Hematopoietic multipotent progenitor cell treated with erythropoietin and hydrocortisone succinate and interleukin-3 and kit ligand, for 4 days (in vitro differentiated cells): ENCODE measurements at places on chromosomes 2 and 18.
A peak's percentile ranks its signal among the peaks of the same experiment; 100 is the strongest.

GRCh38 chr18:78641689-78642231 is 337.9 kb upstream of the SALL3 start:
- DNase-seq: peak; percentile 49

- no peak for DNase-seq
Measured at GRCh38 chr2:16722126-16722525, 56.5 kb upstream of the CYRIA start.

DNA sequence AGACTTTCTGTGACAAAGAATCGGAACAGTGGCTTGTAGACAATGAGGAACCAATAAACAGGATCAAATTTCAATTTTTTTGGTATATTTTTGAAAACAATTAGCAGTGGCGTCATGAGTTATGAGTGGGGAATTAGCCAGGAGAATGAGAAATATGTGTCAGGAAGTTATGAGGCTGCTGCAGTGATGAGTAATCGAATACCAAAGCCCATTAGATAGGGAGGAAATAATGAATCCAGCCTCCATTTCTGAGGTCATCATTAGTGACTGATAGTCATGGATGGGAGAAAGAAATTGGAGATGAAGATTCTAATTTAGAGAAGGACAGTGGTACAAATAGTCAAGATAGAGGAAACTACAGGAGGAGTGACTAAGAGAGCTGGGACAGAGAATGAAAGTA is 673.1 kb upstream of the VRK2 start:
- no peak for DNase-seq

GRCh38 chr18:77106331-77106730 is 26.3 kb downstream of the MBP start:
- peak; percentile 95 for DNase-seq

- DNase-seq: no peak
Measured at GRCh38 chr2:65663831-65664407, 231.5 kb upstream of the SPRED2 start.

GRCh38 chr2:40725040-40725439 is 273.1 kb upstream of the SLC8A1 start:
- DNase-seq: no peak

GRCh38 chr2:206328974-206329373 is 54.5 kb downstream of the ZDBF2 start:
- DNase-seq: no peak

DNA sequence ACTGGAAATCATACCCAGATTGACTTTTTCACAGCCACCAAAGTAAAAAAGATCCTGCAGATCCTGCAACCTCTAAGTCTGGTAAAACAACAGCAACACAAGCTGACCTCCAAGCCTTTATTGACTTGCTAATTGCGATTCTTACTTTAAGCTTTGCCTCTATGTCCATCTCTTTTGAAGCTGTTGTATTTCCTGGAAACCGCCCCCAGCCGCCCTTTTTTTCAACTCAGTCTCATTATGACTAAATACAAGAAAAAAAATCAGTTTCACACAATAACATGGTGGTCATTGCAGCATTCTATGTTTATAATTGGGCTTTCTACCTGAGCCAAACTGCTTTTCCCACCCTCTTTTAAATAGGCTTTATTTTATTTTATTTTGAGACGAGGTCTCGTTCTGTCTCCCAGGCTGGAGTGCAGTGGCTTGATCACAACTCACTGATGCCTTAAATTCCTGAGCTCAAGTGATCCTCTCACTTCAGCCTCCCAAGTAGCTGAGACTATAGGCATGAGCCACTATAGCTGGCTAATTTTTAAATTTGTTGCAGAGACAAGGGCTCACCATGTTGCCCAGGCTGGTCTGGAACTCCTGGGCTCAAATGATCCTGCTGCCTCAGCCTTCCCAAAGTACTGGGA is 76.2 kb downstream of the MOGAT1 start:
- DNase-seq: no peak

- no peak for DNase-seq
Measured at GRCh38 chr2:232028071-232028470, 66.6 kb downstream of the DIS3L2 start.

GRCh38 chr2:34810456-34810855 is 1211.4 kb upstream of the FAM98A start:
- DNase-seq: no peak

- no peak for DNase-seq
Measured at GRCh38 chr2:163753726-163754125, 17.9 kb upstream of the FIGN start.

DNA sequence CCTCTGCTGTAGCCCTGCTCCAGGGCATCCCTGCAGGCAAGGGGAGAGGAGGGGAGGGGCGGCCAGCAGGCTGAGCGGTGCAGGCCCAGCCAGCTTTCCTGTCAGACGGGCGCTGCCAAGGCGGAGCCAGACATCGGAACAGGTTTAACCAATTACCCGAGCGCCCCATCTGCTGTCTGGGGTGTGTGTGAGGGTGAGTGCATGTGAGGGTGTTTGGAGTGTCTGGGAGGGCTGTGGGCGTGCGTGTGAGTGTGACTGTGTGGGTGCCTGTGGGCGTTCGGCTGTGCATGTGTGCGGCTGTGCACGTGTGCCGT is 20.0 kb downstream of the EMX1 start:
- no peak for DNase-seq

- DNase-seq: no peak
Measured at GRCh38 chr2:96412307-96413258, 77.0 kb downstream of the NCAPH start.

- no peak for DNase-seq
Measured at GRCh38 chr2:6368281-6368680, 497.4 kb downstream of the CMPK2 start.

GRCh38 chr18:57175532-57175931 is 28.6 kb downstream of the BOD1L2 start:
- DNase-seq: no peak
